CD4-positive, alpha-beta T cell treated with Interleukin-15 for 4 hours (primary cell): ENCODE measurements at places on chromosomes 5 and 9.

DNA sequence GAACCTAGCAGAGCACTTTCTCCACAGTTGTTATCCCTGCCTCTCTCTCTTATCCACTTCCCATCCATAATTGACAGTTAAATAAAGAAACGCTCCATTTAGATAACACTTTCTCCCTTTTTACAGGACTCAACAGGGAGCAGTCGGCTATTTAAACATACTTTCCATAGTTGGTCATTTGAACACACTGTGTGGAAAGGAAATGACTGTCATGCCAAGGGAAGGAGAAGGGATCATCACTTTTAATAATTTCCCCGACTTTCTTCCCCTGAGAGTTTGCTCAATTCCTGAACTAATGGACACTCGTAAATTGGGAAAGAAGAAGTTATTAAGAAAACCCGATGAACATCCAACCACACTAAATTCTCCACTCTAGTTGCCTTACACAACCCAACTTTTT lies 400.8 kb upstream of the PTGER4 start:
- DNase-seq, result no peak

DNA sequence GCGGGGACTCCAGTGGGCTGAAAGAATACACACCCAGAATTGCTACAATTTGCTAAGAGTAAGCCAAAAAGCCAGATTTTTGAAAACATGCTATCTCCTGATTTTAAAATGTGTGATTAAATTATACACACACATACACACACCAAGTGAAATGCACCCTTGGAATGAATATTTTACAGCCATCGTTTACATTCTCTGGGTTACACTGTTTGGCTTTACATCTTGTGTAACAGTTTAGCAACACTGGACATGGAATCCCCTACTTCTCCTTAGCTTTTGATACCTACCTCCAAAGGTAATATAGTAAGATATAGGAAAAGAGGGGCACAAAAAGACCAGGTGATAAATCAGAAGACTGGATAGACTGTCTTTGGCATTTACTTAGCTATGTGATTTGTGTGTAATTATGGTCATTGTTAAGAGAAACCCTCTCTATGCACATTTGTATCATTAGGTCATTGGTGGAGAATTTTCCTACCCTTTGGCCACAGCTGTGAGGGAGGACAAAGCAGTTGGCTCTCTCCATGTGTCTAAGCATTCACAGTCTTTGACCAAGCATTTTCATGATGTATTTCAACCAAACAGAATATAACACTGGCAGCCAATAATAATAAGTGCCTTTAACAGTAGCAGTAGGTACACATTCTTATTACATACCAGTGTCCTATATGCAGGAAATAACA lies 7.6 kb downstream of the SVEP1 start:
- no peak for DNase-seq

GRCh38 chr5:76622973-76623596 lies at the start of gene F2RL2:
Gene F2RL2, minus strand, starts transcription at chr5:76623403. Its CDS starts 173 bp downstream, at chr5:76623230.
- DNase-seq, result no peak

DNA sequence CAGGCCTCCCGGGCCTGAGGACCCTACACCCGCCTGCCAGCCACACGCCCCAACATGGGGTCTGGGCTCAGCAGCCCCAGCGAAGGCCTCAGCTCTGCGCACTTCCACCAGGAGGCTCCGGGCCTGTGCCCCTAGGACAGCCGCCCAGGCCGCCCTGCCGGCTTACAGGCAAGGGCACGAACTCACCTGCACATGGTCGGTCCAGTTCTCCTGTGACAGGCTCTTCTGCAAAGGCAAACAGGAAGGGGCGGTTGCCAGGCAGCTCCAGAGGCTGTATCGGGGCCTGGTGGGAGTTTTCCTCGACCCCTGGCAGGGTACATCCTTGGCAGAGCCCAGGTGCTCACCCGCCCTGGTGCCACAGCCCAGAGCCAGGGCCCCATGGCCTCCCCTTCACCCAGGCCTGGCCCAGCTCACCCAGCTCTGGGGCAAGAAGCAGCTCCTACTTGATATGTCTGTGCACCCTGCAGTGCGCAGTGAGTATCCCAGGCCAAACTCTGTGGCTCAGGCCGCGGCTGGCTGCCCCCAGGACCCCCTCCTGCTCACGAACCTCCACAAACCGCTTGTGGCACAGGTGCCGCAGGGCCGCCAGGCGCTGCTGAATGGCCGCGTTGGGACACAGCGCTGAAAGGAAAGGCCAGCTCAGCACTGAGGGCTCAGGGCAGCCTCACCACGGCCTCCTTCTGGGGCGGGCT lies 52.2 kb upstream of the NRARP start:
- no peak for DNase-seq

GRCh38 chr5:41871852-41872251 lies 1.6 kb upstream of the OXCT1 start:
- DNase-seq, result no peak
